ENCODE measurements at places on chromosomes 13 and 19. TPM values are rescaled to one million over a fixed set of nuclear protein-coding genes. Genes with fewer than 3 reads are reported as not detected.

- no peak overlapping the region for H3K27ac ChIP-seq
- no peaks in the 10 kb centered on the region for H3K4me1 ChIP-seq
- H3K36me3 ChIP-seq = no peaks in the 10 kb centered on the region
- no peak overlapping the region for H3K4me3 ChIP-seq
These were observed 87.0 kb upstream of the TRPC4 start for GRCh38 chr13:37956536-37956935.

HSPB6 gene
- 0.53 TPM for total RNA-seq

- H3K4me3 ChIP-seq = no peak overlapping the region
- no peaks in the 10 kb centered on the region for H3K27me3 ChIP-seq
- no peak for DNase-seq
- H3K4me1 ChIP-seq = no peaks in the 10 kb centered on the region
- H3K27ac ChIP-seq = no peak overlapping the region
These were observed 142.1 kb downstream of the POSTN start for GRCh38 chr13:37456506-37456905.

GRCh38 chr19:38924388-38924787 lies 6.2 kb downstream of the SARS2 start:
- H3K36me3 ChIP-seq = peaks cover 17% of the 10 kb centered on the region
- no peaks in the 10 kb centered on the region for H3K27me3 ChIP-seq
- peaks cover 14% of the 10 kb centered on the region for H3K4me1 ChIP-seq
- H3K4me3 ChIP-seq = no peak overlapping the region

DNA sequence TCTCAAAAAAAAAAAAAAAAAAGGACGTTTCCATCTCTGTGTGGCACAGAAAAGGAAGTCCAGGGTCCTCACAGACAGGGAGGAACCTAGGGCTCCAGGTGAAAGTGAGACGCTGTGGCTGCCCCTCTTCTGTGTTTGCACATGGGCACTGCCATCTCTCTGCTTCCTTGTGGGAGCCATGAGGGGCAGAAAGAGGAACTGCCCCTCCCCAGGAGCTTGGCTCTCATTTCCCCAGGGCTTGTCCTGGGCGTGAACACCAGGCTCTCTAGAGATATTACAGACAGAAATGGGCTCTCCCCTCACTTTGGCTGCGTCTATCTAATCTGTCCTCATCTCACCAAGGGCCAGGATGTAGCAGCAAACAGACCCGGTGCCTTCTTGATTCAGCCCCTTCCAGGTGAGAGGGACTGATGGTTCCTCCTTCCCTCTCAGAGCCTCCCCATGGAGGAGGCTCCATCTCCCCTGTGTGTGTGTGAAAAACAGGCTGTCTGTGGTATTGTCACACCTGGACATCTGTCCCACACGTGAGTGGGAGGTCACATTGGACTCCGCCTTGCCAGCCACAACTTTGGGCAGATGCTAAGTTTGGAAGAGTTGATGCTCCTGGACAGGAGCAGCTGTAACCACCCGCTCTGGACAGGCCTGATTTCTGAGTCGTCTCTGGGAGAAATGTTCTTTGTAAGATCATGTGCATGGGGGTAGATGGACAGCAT lies 840 bp upstream of the LILRA4 start:
- peaks cover 10% of the 10 kb centered on the region for H3K27me3 ChIP-seq
- H3K27ac ChIP-seq = no peak overlapping the region
- no peaks in the 10 kb centered on the region for H3K36me3 ChIP-seq
- H3K4me3 ChIP-seq = no peak overlapping the region
- no peak for DNase-seq

- H3K4me3 ChIP-seq = no peak overlapping the region
- H3K4me1 ChIP-seq = no peaks in the 10 kb centered on the region
- no peak for DNase-seq
- H3K27me3 ChIP-seq = peaks cover 20% of the 10 kb centered on the region
- no peak overlapping the region for H3K27ac ChIP-seq
- H3K36me3 ChIP-seq = no peaks in the 10 kb centered on the region
These were observed 74.8 kb upstream of the IPO5 start for GRCh38 chr13:97878431-97879375.

DNA sequence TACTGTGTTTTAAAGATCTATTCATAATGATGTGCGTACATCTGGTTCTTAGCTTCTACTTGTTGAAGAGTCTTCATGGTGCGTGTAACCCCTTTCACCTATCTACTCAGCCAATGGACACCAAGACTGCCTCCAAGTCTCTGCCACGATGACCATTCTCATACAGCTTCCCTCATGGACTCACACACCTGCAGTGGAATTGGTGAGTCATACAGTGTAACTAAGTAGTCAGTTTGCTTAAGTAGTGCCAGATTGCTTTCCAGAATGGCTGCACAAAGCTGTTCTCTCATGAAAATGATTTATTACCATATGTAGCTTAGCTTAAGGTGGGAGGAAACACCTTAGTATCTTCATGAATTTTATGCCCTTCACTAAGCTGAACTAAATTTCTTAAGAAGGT lies 112.3 kb downstream of the AKAP11 start:
- H3K27ac ChIP-seq = no peak overlapping the region
- H3K27me3 ChIP-seq = no peaks in the 10 kb centered on the region
- peaks cover 41% of the 10 kb centered on the region for H3K4me1 ChIP-seq
- no peak overlapping the region for H3K4me3 ChIP-seq
- H3K36me3 ChIP-seq = peaks cover 2% of the 10 kb centered on the region
- DNase-seq = no peak

DNA sequence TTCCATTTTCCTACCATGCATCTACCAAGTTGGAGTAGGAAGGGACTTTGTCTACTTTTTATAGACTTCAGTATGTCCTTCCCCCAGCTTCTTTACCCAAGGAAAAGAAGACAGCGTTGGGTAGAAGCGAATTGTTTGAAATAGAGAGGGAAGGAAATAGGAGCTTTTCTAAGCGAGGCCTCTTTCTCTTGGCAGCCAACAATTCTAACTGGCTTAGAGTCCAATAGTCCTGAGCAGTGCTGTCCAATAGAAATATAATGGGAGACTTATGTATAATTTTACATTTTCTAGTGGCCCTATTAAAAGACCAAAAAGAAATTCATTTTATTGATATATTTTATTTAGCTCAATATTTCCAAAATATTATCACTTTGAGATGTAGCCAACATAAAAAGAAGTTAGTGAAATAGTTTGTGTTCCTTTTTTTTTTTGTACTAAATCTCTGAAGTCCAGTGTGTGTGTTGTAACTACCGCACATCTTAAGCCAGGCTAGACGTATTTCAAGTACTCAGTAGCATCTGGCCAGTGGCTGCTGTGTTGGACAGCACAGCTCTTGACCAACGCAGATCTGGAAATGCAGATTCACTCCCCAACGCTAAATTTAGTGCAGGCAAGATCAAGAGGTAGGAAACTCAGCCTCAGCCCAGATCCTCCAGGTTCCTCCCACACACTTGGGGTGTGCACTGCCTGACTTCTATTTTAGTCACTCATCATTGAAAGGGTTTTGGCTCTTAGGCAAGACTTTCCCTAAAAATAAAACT lies 179.2 kb downstream of the SHISA2 start:
- peaks cover 60% of the 10 kb centered on the region for H3K4me1 ChIP-seq
- H3K27ac ChIP-seq = no peak overlapping the region
- no peaks in the 10 kb centered on the region for H3K36me3 ChIP-seq
- no peaks in the 10 kb centered on the region for H3K27me3 ChIP-seq

DNA sequence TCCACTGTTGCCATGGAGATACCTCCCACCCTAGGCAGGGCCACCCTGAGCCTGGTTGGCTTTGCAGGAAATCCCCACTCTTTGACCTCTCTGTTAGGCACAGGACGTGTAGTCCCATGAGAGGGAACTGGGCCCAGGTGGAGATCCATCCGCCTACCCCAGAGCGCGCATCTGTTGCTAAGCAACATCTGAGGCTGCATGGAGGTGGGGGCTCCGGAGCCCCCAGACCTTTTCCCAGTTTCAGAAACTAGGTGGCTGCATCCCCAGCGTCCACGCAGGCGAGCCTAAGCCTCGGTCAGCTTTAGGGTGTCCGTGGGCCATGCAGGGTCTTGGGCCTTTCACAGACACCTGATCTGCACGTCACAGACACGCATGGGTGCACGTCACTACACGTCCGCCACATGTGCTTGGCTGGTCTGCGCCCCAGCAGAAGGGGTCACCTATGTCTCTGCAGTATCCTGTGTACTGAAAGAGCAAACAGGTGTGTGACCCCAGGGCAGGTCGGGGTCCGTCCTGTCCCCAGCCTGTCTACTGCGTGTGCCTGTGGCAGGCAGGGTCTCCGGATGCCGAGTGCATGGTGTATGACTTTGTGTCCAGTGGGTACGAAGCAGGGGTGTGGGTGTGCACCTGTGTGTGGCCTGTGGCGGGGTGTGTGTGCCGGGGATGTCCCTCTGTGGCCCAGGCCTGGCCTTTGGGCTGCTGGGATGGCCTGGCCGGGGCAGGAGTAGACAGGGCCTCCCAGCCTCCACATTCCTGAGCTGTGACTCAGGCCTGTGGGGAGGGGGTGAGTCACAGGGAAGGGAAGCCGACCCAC lies 4.1 kb upstream of the CIRBP start:
- no peak for DNase-seq
- H3K4me3 ChIP-seq = peak overlapping the region; percentile 32
- no peaks in the 10 kb centered on the region for H3K27me3 ChIP-seq

- H3K27me3 ChIP-seq = peaks cover 23% of the 10 kb centered on the region
- H3K27ac ChIP-seq = no peak within 1 kb of the TSS
- DNase-seq = no peak
- peaks cover 5% of the 10 kb centered on the region for H3K4me1 ChIP-seq
- H3K4me3 ChIP-seq = no peak within 1 kb of the TSS
- peaks cover 15% of the 10 kb centered on the region for H3K36me3 ChIP-seq
These were observed at the start of gene SPIB for GRCh38 chr19:50418176-50419021. TSS of gene SPIB (plus strand) at chr19:50418938. CDS start at chr19:50418963, 25 bp downstream.

GRCh38 chr13:99214731-99215130 lies 14.1 kb downstream of the UBAC2 start:
- peak overlapping the region; percentile 78 for H3K4me3 ChIP-seq
- H3K27ac ChIP-seq = peak overlapping the region; percentile 78
- DNase-seq = peak; percentile 39
- peaks cover 79% of the 10 kb centered on the region for H3K4me1 ChIP-seq

GRCh38 chr19:35470128-35470527 lies 20.1 kb downstream of the KRTDAP start:
- H3K4me1 ChIP-seq = peaks cover 2% of the 10 kb centered on the region
- no peaks in the 10 kb centered on the region for H3K27me3 ChIP-seq
- H3K27ac ChIP-seq = no peak overlapping the region
- no peak overlapping the region for H3K4me3 ChIP-seq

IGFL1 gene
- total RNA-seq = not detected

DNA sequence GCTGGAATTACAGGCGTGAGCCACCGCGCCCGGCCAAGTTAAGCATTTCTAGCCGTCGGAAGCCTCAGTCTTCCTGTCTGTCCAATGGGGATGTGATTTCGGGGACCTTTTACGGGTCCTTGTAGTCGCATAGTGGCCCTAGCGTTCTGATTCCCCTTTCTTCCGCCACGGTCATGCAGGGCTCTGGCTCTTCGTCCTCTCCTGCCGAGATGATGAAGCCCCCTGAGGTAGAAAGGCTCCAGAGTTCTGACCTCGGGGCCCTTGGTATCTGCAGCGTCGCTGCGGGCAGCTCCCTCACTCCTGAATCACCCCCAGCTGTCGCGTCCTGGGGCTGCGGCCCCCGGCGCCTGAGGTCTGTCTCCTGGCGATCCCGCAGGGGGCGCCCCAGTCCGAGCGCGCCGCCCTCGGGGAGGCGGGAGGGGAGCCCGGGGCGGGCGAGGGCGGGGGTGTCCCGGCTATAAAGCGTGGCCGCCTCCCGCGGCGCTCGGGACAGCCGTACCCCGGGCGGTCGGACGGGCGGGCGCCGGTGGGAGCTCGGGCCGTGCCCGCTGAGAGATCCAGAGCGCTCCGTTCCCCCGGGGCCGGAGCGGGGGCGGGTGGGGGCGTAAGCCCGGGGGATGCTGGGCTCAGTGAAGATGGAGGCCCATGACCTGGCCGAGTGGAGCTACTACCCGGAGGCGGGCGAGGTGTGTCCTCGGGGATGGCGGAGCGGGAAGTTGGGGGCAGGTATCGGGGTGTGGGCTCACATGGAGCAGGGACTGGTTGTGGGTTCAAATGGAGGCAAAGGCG lies at the start of gene FOXA3:
Gene FOXA3, plus strand, starts transcription at position 487 of the 789 bp plus-strand sequence. Its CDS starts 131 bp downstream, at position 618.
- peaks cover 12% of the 10 kb centered on the region for H3K36me3 ChIP-seq
- DNase-seq = peak; percentile 79
- H3K27me3 ChIP-seq = peaks cover 20% of the 10 kb centered on the region
- peak within 1 kb of the TSS; percentile 94 for H3K4me3 ChIP-seq
- peaks cover 19% of the 10 kb centered on the region for H3K4me1 ChIP-seq

DNA sequence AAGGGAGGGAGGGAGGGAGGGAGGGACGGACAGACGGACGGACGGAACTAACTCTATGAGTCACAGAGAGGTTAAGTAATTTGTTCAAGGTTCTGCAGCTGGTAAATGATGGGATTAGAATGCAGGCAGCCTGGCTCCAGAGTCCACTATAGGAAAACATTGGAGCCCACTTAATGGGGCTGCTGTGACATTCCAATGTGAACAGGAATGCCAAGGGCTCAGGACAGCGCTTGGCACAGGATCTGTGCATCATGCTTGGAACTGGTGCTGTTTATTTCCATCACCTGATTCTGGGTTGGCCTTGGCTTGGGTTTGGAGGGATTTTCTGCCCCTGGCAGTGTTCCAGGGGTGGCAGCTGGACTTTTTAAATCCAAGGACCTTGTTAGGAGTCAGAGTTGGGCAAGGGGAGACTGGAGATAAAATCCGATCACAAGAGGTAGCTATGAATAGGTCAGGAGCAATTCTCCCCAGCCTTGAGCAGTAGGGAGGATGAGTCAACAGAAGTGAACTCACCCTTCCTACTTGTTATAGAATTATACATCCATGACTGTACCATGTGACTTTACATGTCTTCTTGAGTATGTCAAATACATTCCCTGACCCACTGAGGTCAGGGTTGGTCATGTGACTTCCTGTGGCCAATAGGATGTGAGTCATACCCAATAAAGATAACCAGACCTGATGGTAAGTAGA lies 7.8 kb upstream of the HIF3A start:
- H3K4me1 ChIP-seq = no peaks in the 10 kb centered on the region
- no peaks in the 10 kb centered on the region for H3K36me3 ChIP-seq
- peaks cover 6% of the 10 kb centered on the region for H3K27me3 ChIP-seq
- H3K4me3 ChIP-seq = no peak overlapping the region
- no peak for DNase-seq

DNA sequence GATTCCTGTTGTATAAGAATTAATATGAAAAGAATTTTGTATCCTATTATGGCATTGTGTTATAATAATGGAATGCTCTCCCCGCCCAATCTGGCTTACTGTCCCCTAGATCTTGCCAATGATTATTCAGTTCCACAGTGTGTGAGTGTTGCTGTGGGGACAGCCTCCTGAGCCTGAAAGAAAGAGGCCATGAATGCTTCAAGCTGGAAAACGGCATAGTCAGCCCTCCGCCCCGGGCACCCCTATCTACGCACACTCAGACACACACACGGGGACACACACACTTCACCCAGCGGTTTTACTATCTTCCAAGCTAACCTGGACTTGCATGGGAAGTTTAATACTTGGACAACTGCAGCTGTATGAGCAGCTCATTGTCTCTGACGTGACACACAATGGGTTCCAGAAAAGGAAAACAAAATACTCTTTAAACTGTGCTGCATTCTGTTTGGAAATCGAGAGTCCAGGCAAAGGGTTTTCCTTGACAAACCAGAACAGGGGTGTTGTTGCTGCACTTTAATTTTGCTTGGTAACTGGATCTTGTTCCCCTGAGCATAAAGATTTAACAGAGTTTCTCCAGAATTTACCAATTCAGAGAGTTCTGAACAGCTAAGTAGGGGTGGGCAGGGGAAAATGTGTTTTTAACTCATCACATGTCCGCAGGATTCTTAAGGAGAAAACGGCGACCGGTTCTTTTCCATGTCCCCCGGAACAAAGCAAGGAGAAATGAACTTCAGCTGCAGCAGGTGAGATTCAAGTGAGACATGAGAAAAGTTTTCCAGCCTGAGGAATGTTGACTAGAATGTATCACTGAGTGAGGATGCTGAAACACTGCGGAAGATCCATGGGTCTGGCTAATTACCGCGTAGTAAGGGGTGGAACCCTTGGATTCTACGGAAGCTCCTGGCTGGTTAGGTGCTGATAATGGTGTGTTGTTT lies 472.9 kb downstream of the FOXO1 start:
- no peak overlapping the region for H3K27ac ChIP-seq
- DNase-seq = no peak
- H3K36me3 ChIP-seq = no peaks in the 10 kb centered on the region
